ENCODE measurements at places on chromosomes 7 and 10.
A peak's percentile ranks its signal among the peaks of the same experiment; 100 is the strongest.

GRCh38 chr10:76150139-76150875 is 718.9 kb downstream of the LRMDA start:
- DNase-seq: peak; percentile 80

GRCh38 chr10:67776371-67776770 is 61.6 kb downstream of the DNAJC12 start:
- no peak for DNase-seq

GRCh38 chr10:63670291-63670898 is 149.2 kb downstream of the REEP3 start:
- DNase-seq: peak; percentile 48

DNA sequence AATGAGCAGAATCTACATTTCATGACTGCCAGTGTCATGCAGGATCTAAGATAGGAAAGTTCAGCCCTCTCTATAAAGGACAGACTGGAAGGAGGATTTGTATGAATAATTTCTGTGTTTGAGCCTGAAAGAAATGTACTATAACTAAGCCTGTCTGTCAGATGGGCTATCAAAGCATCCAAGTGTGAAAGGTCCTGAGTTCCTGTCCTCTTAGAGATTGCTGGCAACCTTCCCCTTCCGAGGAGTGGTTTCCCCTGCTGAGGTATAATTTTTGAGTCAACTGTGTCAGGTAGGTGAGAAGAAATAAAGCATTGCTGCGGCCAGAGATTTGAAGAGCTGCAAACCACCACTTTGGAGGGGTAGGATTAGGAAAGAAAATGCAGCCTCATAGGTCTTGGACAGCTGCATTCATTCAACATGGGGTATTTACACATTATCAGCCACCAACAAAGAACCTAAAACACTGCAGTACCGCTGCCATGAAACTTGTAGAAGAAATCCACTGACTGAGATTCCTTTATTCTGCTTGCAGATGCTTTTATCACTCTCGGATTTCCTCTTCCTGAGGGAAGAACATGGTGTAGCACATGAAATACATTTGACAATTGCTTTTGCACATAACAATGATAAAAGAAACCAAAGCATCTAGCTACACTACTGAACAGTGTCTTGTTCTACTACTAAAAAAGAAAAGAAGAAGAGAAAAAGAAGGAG is 189.1 kb downstream of the DGKI start:
- no peak for DNase-seq

GRCh38 chr7:96328016-96328415 is 6.1 kb upstream of the SLC25A13 start:
- DNase-seq: no peak

DNA sequence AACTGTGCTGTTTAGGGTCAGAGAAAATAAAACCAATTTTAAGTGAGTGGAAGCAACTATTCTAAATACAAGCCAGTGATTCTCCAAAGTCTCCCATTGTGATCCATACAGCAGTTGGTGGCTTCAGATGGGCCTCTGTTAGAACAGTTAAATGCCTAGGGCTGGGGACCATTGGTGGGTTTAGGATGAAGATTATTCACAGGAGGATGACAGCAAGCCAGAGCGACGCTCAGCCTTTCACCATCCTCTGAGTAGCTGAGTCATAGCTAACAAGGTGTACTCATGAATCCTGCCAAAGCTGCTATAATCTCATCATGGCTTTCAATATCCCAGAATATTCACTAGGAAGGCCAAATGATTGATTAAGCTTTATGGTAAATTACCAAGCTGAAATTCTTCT is 39.6 kb downstream of the STARD3NL start:
- DNase-seq: no peak

DNA sequence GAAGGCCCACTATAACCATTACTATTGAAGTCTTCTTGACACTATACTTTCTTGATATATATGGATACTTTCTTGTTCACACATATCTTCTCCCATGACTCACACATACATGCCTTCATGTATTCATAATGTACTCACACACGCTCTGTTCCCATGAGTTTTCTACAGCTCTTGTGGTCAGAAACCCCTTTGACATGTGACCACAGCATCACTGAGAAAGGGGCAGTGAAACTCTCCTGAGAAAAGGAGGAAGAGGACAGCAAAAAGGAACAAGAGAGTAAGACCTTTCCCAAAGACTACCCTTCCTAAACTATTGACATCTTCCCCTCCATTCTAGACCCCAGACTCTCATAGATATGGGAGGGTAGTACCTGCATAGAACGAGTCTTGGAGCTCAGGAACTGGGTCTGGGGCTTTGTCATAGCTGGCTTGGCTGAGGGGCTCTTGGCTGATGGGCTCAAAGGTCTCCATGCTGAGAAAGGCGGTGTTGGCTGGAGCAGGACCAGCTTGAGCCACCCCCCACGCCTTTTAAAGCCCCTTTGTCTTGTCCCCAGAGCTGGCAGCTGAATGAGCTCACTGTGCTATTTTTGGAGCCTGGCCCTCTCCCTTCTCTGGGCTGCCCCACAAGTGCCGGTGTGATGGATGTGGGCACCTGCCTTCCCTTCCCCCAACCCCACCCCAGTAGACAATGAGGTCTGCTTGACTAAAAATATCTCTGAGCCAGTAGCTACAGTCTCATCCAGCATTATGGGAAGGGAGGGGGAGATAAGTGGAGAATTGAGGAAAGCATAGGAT is 5.1 kb downstream of the SYNPO2L start:
- DNase-seq: peak; percentile 80

- DNase-seq: no peak
Observed at GRCh38 chr7:71343892-71344291, 211.9 kb downstream of the GALNT17 start.

DNA sequence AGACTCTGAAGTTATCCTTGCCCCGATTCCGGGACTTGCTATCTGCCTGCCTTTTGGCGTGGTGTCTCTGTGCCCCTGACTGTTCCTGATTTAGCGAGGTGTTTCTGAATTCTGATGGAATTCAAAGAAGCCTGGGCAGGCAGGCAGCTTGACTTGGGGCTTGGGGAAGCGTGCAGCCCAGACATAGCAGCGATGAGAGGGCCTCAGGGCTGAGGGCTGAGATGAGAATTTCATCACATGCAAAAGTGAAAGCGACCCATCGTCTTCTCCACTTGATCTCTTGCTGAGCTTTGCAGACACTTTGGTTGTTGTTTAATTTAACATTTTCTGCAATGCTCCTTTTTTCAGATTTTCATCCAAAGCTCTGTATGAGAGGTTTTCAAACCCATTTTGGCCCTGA is 57.8 kb downstream of the TCF7L2 start:
- peak; percentile 55 for DNase-seq

DNA sequence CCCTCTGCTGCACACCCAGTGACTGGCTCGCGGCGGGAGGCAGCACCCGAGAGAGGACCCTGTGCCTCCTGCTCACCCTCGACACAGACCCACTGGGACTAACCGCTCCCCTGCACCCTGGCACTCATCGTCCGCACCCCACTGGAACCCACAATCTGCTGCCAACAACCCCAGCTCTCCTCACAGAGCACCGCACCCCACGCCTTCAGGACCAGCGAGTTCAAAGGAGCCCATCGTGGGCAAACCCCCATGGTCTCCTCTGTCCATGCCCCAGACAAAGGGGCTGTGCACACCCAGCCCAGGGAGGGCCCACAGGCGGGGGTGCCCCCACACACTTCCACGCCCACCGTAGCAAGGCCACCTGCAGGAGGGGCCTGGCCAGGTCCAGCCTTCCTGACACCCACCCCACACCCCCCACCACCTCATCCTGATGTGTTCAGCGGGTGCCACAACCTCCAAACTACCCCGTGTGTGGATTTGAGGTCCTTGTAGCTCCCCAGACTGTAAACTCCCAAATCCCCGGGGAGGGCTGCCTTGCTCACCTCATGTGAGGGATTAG is 14.0 kb downstream of the RASGEF1A start:
- no peak for DNase-seq

DNA sequence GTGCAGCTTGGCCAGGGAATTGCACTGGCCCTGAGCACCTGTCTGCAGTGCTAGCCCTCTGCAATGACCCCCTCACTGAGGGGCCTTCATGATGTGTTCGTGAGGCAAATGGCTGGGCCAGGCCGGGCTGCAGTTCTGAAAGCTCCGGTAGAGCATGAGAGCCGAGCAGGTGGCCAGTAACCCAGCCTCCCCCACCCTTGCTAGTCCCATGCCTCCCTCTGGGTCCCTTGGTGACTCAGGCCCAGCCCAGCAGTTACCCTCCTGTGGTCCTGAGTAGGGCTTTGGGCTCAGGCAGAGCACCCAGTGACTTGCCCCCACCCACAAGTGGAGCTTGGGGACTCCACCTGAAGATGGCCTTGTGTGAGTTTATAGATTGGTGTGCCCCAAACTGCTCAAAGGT is 16.1 kb upstream of the CSGALNACT2 start:
- no peak for DNase-seq

DNA sequence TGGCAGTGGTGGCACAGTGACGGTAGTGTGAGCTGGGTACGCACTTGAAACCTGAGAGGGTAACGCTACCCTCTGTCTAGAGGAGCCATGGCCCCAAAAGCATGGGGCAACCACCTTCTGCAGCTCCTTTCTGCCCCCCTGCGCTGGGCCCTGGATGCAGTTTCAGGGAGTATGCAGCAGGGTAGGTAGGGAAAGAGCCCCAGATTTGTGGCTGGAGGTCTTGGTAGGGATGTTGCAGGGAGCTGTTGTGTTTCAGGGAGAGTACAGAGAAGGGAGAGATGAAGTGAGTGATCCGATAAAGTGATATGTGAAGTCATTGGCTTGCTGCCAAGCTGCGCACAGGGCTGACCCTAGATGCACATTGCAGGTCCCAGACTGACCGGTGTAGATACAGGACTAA is 2.7 kb upstream of the PGAM2 start:
- peak; percentile 24 for DNase-seq

DNA sequence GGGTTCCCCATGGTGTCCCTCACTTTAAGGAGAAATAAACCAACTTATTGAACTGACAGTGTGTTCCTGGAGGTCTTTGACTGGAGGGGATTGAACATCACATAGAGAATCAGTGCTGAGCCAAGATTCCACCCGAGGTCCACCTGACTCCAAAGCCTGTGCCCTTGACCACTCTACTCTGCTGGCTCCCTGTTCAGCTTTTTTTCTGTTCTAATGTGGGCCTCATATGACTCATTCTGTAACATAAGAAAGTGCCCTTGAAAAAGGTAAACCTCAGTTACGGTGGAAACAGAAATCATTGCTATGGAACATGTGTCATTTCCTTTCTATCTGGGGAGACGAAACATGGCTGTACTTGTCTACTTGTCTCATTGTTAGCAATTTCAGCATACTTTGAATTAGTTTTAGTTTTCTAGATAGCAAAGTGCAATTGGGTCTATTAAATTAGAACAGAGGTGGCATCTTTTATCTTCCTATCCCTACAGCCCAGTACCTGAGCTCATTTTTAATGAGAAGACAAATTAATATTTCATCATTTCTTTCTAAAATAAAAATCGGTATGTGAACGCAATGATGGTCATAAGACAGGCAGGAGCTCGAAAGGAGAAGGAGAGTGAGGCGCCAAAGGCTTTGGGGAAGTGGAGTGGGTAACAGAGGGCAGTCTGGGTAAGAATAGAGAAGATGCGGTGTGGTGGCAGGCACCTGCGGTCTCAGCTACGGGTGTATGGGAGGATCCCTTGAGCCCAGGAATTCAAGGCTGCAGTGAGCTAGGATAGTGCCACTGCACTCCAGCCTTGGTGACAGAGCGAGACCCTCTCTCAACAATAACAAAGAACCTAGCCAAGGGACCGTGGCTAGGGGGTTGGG is 1.5 kb downstream of the GSDME start:
- peak; percentile 17 for DNase-seq

GRCh38 chr7:75033064-75033463 is 40.5 kb downstream of the RCC1L start:
- no peak for DNase-seq

GRCh38 chr10:107546986-107547385 is 382.5 kb upstream of the SORCS1 start:
- no peak for DNase-seq

DNA sequence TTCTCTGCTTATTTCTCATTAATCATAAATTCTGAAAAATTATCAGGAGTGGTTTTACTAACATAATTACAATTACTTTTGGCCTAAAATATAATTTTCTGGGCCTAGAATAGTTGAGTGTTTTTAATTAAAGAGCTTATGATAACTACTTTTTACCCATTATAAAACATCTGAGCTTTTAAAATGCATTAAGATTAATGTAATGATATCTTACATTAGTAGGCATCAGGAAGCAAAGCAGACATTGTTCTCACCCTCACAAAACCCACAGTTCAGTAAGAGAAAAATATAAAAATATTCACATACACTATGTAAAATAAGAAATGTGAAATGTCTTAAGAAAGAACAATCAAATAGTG is 443.7 kb upstream of the SEMA3A start:
- no peak for DNase-seq

- DNase-seq: no peak
Observed at GRCh38 chr7:145692237-145692950, 424.2 kb upstream of the CNTNAP2 start.

DNA sequence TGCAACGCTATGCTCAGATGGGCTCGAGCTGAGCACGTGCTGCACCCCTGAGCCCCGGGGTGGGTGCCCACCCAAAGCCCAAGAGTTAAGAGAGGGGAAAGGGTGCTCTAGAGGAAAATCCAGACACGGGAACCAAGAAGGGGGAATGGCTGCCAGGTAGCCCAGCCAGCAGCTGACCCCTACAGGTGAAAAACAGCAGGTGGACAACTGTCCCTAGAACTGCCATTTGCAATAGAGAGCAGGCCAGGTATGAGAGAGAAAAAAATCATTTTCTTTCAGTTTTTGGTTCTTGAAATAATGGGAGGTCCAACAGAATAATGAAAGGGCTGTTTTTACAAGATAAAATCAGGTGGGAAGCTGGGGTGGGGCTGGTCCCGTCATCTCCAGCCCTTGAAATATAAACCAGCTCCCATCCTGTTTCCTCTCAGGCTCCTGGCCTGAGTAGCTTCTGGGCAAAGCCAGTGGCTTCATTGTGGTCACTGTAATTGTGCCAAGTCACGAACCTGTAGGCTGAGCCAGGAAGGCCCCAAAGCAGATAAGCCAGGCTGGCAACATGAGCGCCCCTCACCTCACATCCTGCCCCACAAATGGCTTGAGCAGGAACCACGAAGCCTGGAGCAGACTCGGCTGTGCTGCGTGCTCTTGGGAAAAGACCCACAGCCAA is 257.8 kb downstream of the SNX10 start:
- no peak for DNase-seq

DNA sequence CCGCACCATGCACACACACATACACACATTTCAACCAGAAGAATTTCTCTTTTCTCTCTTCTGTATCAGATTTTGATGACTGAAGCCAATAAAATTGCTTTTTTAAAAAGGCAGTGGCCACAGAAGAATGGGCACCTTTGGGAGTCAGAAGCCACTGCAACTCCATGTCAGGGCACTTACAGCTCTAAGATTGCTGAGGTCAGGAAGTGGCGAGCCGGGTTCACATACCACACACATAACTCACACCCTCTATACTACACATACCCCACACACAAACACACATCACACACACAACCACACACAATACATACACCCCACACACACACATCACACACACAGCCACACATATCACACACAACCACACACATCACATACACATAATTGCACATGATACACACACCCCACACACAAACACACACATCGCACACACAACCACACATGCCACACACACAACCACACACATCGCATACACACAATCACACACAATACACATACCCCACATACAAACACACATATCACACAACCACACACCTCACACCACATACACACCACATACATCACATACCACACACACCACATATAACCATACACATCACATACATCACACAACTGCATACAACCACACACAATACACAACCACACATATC is 31.2 kb downstream of the GPRIN2 start:
- peak; percentile 73 for DNase-seq
